ENCODE measurements at places on chromosomes 1 and 21. TPM values are rescaled to one million over a fixed set of nuclear protein-coding genes. Genes with fewer than 3 reads are reported as not detected.

Gene FCRL4
- not detected for total RNA-seq

Gene ANKRD34A
- 3.4 TPM for total RNA-seq

Gene RYR2
- 7.5 TPM for total RNA-seq

Gene GJC2
- 2.8 TPM for total RNA-seq

Gene RNU5D-1
- not detected for total RNA-seq

Gene TCHHL1
- total RNA-seq = not detected

Gene LAMC2
- 24.5 TPM for total RNA-seq

Gene FMO1
- total RNA-seq = not detected

Gene JAK1
- 134 TPM for total RNA-seq

Gene LMX1A
- total RNA-seq = 0.12 TPM

Gene FAM163A
- 5.1 TPM for total RNA-seq

Measured in mucosa of gallbladder (tissue), 1 donor.